ENCODE measurements at places on chromosomes 3 and 15.

DNA sequence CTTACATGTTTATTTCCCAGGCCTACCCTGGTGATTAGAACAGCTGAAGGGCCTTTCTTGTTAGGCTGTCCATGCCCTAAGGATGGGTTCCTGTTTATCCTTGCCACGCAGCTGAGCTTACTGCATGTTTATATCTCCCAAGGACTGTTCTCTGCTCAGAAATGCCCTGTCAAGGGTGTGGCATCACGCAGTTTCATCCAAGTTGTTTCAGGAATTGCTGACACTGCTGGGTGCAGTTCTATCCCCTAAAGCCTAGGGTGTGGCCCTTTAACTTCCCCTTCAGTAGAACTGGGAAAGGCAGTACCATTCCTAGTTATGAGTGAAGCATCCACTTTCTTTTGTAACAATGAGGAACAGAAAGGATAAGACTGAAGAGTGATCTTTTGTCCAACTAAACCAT lies 5.0 kb downstream of the ELL3 start:
- no peak for DNase-seq

GRCh38 chr15:67147396-67147949 lies 82.1 kb downstream of the SMAD3 start:
- DNase-seq = no peak

DNA sequence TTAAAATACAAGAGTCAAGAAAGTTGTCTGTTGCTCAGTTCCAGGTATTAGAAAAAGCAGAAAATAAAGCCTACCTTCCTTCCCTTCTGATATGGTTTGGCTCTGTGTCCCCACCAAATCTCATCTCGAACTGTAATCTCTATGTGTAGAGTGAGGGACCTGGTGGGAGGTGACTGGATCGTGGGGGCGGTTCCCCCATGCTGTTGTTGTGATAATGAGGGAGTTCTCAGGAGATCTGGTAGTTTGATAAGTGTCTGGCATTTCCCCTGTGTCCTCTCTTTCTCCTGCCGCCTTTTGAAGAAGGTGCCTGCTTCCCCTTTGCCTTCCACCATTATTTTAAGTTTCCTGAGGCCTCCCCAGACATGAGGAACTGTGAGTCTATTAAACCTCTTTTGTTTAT lies 288.8 kb upstream of the LMCD1 start:
- no peak for DNase-seq

- DNase-seq = no peak
These were observed 15.5 kb downstream of the TRIM59 start for GRCh38 chr3:160434071-160434470.

- DNase-seq = no peak
These were observed 49.2 kb upstream of the P3H2 start for GRCh38 chr3:190169877-190170276.

DNA sequence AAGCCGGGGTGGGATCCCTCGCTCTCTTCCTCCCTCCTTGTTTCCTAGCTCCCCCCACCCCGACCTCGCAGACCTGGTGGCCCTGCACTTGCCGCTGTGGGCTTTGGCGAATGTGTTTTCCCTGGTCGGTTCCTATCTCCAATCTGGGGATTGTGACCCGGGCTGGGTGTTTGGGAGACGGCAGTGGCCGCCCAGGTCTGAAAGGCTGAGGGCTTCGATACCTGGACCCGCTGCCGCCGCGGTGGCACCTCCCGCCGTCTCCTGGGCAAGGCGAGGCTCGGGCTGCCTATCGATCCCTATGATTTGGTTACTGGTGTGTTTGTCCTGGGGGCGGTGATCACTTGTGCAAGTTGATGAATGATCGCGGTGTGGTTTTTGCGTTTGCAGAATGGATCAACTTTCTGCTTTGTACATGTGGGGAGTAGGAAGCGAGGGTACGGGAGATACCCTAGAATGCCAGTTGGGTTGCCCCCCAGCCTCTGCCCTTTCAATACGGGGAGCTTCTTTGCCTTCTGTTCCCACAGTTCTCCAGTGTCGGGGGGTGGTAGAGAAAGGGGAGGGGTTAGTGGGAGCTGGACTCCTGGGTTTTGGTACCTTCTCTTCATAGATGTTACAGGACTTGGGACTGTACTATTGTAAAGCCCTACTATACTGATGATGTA lies 3.0 kb downstream of the BBX start:
- no peak for DNase-seq

- DNase-seq = no peak
These were observed 56.6 kb downstream of the MESD start for GRCh38 chr15:80932989-80933388.

- no peak for DNase-seq
These were observed 111.0 kb upstream of the RAP2B start for GRCh38 chr3:153050978-153051377.

DNA sequence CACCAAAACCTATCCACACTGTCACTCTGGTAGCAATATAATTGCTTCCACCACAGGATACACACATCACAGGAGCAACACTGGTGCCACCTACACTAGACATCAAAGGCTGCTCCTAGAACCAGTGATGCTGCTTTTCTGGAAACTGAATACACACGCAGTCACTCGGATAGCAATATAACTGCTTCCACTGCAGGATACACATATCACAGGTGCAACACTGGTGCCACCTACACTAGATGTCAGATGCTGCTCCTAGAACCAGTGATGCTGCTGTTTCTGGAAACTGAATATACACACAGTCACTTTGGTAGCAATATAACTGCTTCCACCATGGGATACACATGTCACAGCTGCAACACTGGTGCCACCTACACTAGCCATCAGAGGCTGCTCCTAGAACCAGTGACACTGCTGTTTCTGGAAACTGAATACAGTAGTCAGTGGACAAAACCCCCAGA lies 6.9 kb upstream of the TNFSF10 start:
- DNase-seq = no peak

DNA sequence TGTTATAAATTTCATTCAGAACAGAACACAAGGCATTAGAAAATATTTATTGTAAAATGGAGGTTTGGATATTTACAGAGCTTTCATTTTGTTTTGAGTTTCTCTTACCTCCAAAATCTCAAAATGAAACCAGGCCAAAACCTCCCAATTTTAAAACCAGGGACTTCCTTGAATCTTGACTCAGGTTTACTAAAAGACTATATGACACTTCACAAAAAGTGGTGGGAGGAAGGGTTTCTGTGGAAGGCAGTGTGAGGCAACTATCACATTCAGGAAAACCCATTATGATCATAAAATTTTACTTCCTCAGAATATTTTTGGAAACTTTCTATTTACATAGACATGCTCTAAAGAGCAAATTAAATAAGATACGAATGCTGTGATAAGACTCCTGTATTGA lies 205.8 kb upstream of the EOMES start:
- DNase-seq = no peak
